Dermis blood vessel endothelial cell (primary cell): ENCODE measurements at places on chromosomes 5 and 9. TPM values are rescaled to one million over a fixed set of nuclear protein-coding genes. Genes with fewer than 3 reads are reported as not detected.

- no peak for DNase-seq
These were observed 1.5 kb upstream of the PTPRD start for GRCh38 chr9:10614196-10614800.

DNA sequence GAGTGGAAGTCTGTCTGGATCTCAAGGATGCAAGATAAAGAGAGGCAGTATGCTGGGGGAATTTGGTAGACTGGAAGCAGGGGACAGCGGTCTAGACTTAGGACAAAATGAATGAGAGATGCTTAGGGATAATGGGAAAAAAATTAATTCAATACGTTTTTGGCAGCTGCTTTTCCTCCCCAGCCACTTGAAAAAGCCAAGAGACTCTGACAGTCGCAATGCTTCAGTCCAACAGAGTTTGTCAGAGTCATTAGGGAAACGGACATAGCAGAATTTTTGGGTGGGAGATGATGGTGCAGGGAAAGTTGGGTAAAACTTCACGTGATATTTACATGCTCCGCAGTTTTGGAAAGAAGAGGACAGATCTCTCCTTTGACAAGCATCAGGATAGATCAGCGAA lies 129.7 kb downstream of the GOLPH3 start:
- DNase-seq, result no peak

DNA sequence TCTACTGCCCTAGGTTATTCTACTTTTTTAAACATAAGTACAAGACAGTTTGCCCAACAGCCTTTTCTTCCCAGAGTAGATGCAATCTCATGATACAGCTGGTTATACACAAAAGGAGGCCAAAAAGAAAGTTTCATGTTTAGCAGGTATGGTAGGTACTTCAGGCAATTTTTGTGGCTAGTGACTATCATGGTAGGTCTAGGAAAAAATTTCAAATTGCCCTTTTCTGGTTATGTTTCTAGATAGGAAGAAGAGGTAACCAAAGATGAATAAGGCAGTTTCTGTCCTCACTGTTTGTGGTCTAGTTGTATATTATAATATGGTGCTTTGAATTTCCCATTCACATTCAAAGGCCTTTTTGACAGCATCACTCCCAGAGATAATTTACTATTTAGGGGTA lies 19.7 kb downstream of the MEGF9 start:
- DNase-seq, result no peak

GRCh38 chr9:108363311-108363710 lies 492.5 kb downstream of the ACTL7B start:
- DNase-seq, result no peak

Gene CFAP157
- total RNA-seq, result not detected in 2 replicates

GRCh38 chr5:33984671-33985124 lies at the start of gene SLC45A2:
SLC45A2 (minus strand) TSS chr5:33984693; CDS start chr5:33984583, 110 bp downstream.
- DNase-seq, result no peak

Gene FCN2
- not detected in 2 replicates for total RNA-seq

Gene SHISAL2B
- total RNA-seq, result not detected in 2 replicates

GRCh38 chr5:11104651-11105112 lies 343.6 kb upstream of the DAP start:
- no peak for DNase-seq

- no peak for DNase-seq
These were observed 97.1 kb downstream of the PJA2 start for GRCh38 chr5:109312695-109313094.
